Liver (tissue), 10 donors: ENCODE measurements at places on chromosomes 5 and 9.
A peak's percentile ranks its signal among the peaks of the same experiment; 100 is the strongest.

DNA sequence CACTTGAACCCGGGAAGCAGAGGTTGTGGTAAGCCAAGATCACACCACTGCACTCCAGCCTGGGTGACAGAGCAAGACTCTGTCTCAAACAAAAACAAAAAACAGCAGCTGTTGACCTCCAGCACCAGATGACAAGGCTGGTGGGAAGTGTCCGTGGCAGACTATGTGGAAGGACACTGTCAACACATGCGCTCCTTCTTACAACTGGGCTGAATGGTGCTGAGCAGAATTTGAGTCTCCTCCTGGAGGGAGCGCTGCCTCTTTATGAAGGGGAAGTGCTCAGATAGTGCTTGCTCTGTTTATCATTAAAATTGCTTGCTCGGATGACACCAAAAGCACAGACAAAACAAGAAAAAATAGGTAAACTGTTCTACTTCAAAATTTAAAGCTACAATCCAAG lies 9.2 kb upstream of the CFAP157 start:
- DNase-seq: no peak

GRCh38 chr5:135211083-135211790 lies 177.2 kb upstream of the PITX1 start:
- no peak for DNase-seq

GRCh38 chr5:141223112-141223783 lies at the start of gene PCDHB14:
PCDHB14 (plus strand) TSS chr5:141223343; CDS start chr5:141223506, 163 bp downstream.
- DNase-seq: no peak

DNA sequence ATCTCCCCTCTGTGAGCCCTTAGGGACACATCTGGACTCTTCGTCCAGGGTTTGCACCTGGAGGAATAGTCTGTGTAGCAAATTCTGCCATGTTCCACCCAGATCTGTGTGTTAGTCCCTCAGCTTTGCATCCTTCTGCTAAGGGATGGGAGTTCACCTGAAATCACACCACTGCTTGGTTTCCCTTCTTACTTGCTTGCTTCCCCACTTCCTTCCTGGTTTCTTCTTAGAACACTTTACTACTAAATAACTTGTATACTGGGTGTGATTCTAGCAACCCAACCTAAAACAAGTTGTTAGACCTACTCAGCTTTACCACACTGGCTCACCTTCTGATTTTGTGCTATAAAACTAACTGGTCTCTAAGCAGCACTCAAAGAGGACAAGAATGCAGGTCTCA lies 202.6 kb upstream of the MAP3K1 start:
- DNase-seq: no peak

- no peak for DNase-seq
Measured at GRCh38 chr9:133456409-133456808, 3.4 kb upstream of the CACFD1 start.

- DNase-seq: no peak
Measured at GRCh38 chr9:109475526-109475925, 22.6 kb downstream of the PTPN3 start.

GRCh38 chr9:3243683-3244082 lies 282.1 kb downstream of the RFX3 start:
- DNase-seq: no peak

GRCh38 chr9:93264338-93265125 lies 80.6 kb downstream of the WNK2 start:
- DNase-seq: peak; percentile 19

- DNase-seq: no peak
Measured at GRCh38 chr9:78365748-78366697, 69.1 kb downstream of the PSAT1 start.

DNA sequence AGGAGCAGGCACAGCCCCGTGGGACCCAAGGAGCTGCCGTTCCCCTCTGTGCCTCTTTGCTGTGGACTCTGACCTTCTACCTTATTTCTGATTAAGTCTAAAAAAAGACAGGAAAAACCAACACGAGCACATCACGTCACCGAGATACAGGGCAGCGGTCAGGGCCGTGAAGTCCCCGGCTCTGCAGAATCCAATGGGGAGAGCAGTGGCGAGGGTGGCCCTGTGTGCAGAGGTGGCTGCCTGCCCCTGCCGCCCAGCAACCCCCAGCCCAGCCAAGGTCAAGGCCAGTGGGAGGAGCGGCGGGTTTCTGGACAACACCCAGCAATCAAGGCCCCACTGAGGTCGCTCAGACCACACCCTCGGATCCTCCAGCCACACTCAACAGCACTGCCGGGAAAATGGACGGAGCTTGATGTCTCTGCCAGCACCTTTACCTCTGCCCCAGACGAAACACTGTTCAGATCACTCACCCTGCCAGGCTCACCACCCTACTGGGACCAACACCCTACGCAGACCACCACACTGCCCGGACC lies 32.7 kb upstream of the SLC9A3 start:
- no peak for DNase-seq

DNA sequence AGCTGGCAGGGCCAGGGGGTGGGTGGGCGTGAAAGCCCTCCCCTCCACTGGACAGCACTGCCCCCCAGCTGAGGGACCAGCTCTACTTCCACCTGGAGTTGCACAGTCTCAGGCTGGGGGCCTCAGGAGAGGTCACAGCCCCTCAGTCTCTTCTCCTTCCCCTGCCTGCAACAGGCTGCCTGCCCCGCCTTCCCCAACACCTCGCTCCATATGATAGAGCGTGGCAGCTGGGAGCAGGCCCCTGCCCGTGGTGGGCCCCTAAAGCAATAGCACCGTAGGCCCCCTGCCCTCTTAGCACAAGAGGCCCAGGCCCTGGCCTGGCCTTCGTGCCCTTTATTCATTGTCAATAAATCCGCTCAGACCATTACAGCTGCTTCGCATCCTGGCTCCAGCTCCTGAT lies 3.9 kb downstream of the RELL2 start:
- DNase-seq: no peak

DNA sequence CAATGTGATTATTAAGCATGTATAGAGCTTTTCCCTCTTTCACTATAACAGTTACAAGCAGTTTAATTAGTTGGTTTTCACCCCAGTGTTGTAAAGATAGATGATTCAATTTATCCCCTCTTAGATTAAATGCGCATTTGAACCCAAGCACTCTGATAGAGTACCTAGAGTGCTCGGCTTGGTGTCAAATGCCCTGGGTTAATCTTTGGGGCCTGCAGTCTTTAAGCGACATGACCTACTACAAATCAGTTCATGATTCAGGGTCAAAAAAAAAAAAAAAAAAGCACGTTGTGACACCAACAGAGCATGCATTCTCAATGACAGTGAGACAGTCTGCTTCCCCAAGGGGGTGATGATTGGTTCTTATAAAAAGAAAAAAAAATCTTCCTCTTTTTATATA lies 375.3 kb downstream of the BRINP1 start:
- DNase-seq: no peak

- DNase-seq: no peak
Measured at GRCh38 chr5:74763504-74763903, 3.4 kb downstream of the GFM2 start.

DNA sequence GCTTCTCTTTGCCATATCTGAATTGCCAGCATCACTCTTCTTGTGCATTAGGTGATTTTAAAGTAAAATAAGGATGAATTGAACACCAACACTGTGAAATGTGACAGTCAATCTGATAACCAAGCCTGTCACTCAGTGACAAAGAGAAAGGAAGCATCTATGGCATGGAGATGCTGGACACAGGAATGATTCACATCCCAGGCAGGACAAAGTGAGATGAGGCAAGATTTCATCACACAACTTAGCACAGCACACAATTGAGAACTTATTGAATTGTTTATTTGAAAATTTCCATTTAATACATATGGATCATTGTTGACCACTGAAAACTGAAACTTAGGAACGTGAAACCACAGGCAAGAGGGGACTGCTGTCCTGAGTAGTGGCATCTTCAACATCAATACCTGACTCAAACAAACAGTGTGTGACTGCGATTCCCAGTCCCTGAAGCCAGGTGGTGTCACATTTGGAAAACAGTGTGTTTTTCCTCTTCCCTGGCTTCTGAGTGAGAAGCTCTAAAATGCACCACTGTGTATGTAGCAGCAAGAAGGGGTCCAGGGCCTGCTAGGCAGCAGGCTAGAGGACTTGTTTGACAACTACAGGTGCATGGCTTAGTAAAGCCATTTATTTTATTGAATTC lies 10.7 kb downstream of the GAPT start:
- DNase-seq: no peak

GRCh38 chr5:98771382-98772109 lies 1.9 kb upstream of the RGMB start:
- peak; percentile 44 for DNase-seq

DNA sequence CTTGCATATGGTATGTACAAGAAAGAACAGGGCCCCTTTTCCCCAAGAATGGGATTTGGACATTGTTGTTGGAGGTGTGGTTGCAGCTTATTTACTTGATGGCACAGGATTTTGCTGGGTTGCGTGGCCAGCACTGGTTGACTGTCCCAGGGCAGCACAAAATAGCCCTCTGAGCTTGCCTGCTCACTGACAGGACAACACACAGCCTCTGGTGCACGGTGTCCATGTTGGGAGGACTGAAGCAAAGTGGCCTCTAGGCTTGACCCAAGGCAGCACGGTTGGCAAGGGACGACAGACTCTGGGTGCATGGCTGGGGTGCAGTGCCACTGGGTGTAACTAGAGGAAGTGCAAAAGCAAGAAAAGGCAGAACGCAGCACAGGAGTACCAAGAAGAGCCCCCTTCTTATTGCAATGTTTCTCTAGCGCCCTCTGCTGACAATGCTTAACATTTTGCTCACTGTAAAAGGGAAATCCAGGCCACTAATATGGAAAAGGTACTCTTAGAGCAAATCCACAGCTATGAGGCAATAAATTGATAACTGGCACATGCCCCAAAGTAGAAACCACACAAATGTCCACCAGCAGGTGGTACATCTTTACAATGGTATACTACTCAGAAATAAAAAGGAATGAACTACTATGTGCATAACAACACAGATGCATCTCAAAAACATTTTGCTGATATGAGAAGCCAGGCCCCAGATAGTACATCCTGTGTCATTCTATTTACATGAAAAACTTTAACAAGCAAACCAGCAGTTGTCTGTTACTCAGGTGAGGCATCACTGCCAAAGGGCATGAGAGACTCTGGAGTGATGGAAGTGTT lies 47.4 kb upstream of the BARX1 start:
- DNase-seq: no peak

- no peak for DNase-seq
Measured at GRCh38 chr9:128323212-128323730, 632 bp downstream of the COQ4 start.

- no peak for DNase-seq
Measured at GRCh38 chr5:175027390-175027789, 303.0 kb downstream of the MSX2 start.

DNA sequence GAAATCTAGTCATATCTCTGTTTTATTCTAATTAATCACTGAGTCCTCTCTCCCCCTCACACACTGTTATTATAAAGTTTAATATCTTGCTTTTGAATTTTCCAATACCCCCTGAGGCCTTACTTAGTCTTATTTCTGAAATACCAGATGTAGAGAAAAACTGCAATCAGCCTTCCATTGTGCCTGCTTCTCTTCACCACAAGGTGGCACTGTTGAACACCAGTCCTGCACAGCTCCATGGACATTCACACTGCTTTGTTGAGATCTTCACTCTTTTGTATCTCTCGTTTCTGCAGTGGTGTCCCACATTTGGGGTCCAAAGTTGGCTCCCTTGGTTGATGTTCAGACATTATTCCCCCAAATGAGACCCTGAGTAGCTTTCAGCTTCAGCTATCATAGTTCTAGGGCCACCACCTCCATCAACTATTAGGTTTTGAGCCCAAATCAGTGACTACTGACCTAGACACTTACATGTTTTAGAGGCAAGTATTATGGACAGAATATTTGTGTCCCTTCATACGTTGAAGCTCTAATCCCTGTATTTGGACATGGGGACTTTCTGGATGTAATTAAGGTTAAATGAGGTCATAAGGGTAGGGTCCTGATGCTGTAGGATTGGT lies 24.3 kb downstream of the BOD1 start:
- no peak for DNase-seq

GRCh38 chr5:56457887-56458812 lies 225.0 kb upstream of the ANKRD55 start:
- DNase-seq: no peak

DNA sequence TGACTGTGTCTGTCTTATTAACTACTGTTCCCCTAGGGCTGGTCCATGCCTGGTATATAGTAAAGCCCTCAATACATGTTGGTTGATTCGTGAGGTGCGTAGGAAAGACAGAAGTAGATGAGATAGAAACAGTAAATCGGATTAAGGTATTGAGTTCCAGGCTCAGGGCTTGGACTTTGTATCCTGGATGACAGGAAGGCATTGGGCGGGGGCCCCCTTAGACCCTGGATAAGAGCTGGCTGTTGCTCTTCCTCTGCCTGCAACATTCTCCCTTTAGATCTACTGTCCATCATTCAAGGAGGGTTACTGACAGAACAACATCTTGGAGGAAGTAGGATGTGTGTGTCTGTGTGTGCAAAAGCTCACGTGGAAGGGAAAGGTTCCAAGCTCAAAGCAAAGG lies 31.2 kb upstream of the CTNNA1 start:
- DNase-seq: no peak

GRCh38 chr5:19795218-19795617 lies 192.8 kb downstream of the CDH18 start:
- DNase-seq: no peak

- DNase-seq: no peak
Measured at GRCh38 chr9:112861638-112862555, 28.8 kb downstream of the SLC46A2 start.

DNA sequence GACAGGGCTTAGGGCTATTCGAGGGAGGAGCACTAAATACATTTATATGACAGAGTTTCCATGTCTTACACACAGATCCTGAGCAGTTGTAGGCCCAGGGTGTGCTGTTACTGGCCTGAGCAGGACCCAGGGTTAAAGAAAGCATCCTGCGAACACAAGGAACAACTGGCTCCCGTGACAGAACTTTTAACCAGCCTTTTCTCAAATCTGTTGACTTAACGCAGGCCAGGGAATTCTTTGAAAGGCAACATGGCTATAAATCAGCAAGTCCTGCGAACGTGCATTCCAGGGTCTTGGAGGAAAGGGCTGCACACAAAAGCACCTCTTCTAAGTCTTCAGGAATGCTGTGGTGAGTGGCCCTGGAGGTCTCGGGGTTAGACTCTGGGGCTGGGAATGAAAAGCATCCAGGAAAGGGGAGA lies 45.2 kb upstream of the ANKRD55 start:
- no peak for DNase-seq

DNA sequence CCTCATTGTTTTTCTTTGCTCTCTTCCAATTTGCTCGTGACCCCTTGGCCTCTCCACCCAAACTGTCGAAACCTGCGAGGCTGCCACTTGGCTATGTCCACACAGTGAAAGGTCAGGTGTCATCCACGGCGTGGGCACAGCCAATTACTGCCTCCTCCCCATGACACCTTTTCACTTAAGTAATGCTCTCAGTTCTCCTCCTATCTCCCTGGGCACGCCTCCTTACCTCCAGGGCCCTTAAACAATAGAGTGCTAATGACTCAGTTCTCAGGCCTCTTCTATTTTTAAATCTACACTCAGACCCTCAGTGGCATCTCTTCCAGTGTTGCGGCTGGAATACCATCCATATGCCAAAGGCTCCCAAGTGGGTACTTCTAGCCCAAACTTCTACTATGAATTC lies 256.8 kb downstream of the ROR2 start:
- DNase-seq: no peak

GRCh38 chr9:136728548-136729123 lies 14.1 kb downstream of the LCN10 start:
- DNase-seq: no peak
